ENCODE measurements at places on chromosomes 2 and 18.
A peak's percentile ranks its signal among the peaks of the same experiment; 100 is the strongest.

DNA sequence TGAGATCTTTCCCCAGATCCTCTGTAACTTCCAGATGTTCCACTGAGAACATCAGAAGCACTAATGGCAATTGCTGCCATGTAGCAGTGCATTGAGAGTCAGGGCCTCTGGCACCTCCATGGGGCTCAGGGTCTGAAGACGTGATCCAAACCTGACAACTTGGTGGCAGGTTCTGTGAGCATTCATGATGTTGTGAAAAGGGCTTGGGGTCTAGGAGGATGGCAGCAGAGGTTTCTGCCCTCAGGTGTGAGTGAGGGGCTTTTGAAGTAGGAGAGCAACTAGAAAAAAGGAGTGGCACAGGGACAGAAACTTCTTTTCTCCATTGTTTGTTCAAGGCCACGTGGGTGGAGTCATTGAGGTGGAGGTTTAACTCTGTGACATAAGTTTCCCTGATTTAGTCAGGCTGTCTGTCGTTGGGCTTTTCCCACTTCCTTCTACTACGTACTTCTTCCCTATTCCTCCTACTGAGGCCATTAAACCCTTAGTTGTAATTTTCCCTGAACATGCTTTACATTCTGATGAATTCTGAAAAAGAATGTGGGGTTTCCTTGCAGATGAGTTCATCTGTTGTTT lies 13.1 kb downstream of the CFLAR start:
- peak; percentile 58 for DNase-seq

DNA sequence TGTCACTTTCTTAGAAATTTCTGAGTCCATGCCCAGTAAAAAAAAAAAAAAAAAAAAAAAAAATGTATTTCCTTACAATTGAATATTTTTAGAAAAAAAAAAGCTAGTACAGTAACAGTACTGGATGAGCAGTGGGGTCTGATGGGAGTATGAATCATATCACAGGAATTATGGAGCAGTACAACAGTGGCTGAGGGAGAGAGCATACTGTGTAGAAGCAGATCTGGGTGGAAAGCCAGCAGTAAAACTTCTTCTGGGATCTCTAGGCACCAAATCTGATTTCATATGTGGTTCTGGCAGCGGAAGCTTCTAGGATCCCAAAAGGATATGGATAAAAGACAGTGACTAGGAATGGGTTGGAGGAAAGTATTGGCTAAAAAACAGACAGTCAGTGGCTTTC lies 414.9 kb upstream of the FSHR start:
- DNase-seq: no peak

DNA sequence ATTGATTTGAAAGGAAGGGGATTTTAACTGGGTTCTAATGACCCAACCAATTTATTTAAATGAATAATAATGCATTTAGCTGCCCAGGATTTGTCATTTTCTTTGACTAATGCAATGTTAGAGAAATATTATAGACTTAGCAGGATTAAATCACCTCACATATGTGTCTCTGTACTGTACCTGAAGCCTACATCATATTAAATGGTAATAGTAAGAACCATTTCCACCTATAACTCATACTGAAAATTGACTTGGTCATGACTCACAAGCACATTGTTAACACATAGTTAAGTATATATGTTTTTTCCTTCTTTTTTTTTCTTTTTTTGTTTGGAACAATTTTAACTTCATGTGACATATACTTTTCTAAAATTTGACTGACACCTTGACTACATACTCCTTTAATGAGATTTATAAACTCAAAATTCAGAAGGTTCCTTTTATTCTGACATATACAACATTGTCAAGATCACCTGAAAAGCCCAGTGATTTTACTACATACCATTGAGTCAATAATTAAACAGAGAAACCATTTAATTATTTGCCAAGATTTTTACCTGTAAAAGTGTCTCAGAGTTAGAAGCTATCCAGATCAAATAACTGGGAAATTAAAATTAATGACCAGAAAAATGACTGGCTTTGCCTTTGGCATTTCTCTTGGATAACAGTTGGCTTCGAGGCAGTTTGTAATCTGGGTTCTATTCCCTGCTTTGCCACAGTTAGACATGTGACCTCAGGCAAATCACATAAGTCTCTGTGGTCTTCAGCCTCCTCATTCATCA lies 58.8 kb upstream of the CDC42EP3 start:
- DNase-seq: no peak

GRCh38 chr2:193584522-193584938 lies 1389.8 kb upstream of the TMEFF2 start:
- peak; percentile 88 for DNase-seq

DNA sequence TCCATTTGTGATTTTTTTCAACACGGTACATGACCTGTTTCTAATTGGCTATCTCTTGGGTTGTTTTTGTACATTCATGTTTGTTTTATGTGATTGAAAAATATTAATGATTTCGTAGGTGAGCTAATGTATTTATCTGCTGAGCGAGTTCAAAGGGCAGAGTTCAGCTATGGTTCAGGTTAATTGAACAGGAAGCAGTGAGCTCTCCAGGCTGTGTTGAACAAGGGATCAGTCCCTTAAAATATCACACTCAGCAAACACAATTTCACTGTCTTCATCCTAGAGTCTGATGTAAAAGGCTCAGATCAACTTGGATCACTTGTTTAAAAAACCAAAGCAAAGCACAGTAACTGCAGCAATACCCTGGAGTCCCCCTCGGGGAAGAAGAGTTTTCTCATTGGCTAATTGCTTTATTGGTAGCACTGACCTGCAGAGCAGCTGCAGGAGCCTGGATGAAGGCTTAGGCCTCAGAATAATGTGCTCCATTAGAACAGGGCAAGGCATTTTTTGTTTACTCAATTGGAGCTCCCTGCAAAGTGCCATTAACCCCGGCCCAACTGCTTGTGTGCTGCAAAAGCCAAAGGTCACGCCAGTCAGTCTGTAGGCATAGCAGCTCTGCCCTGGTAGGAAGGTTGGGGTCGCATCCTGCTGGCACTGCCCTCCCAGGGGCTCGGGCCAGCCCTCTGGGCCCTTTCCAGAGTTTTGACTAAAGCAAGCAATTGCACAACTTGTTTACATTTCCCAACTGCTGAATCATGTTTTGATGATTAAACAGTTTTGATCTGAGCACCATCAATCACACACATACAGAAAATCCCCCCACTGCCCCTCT lies 10.5 kb downstream of the ONECUT2 start:
- no peak for DNase-seq

DNA sequence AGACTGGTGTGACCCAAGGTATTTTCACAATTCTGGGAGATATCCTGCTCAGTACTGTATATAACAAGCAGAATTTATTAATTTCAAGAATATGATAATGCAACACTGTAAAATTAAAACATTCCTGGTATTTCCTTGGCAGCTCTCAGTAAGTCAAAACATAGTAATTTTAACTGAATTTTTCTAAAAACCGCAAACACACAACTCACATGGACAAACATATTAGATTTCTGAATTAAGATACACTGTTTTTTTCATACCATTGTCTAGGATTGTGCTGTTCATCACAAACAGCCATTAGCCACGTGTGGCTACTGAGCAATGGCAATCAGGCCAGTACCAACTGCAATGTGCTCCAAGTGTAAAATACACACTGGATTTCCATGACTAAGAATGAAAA lies 29.6 kb downstream of the LPIN2 start:
- peak; percentile 53 for DNase-seq

GRCh38 chr2:43178602-43179542 lies 47.5 kb downstream of the ZFP36L2 start:
- DNase-seq: peak; percentile 98

- DNase-seq: peak; percentile 23
Measured at GRCh38 chr2:26255759-26256384, 11.1 kb downstream of the HADHB start.

GRCh38 chr18:56727399-56727798 lies 76.2 kb downstream of the WDR7 start:
- no peak for DNase-seq

DNA sequence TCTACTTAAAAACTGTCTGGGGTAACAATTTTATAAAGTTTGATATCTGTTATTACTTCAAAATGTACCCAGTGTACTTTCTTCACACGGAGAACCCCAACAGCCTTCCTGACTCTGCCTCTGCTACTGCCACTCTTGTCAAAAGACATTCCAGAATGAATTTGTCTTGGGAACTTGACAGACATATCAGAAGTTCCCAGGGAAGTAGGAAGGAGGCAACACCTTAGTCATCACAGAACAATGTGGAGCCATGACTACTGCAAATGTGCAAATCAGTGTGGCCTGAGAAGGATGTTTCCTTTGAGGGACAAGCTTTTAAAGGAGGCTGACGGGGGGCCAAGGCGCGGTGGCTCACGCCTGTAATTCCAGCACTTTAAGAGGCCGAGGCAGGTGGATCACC lies 133.8 kb upstream of the RNF152 start:
- no peak for DNase-seq

- no peak for DNase-seq
Measured at GRCh38 chr2:8367833-8368232, 314.0 kb upstream of the ID2 start.

GRCh38 chr2:182672466-182673165 lies 43.4 kb upstream of the DNAJC10 start:
- DNase-seq: no peak

DNA sequence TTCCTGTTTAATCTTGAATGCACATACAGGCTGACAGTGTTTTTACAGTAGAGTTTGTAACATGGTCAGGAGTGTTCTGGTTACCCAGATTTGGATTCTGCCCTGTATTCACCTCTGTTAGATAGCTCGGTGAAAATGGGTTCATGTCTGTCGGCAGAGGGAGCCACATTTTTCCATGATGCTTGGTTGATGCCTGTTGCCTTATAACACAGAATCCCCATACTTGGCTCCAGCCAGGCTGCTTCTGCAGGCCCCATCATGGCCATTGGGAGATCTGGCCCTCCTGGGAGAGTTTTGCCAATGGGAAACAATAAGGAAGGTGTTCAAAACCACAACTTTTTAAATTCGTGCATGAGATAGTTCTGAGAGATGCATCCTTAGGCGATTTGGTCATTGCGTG lies 78.1 kb downstream of the WDSUB1 start:
- no peak for DNase-seq

DNA sequence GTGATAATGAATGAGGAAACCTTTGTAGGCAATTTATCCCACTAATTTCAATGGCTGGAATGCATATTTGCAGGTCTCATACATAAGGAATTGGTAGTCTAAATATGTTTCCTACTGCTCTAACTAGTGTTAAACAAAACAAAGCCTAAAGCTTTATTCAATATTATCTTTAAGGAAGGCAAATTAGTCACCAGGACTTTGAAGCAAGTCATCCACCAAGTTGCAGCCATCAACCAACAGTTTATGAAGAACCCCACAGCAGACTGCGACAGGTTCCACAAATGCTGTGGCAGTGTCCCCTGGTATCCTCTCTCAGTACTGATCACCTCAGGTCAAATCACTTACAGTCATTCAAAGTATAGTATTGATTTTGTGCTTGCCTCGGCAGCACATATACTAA lies 181.5 kb upstream of the ZFP36L2 start:
- no peak for DNase-seq

GRCh38 chr2:40346535-40347354 lies 105.1 kb downstream of the SLC8A1 start:
- no peak for DNase-seq

GRCh38 chr18:44290366-44290977 lies 390.2 kb upstream of the SETBP1 start:
- DNase-seq: no peak

DNA sequence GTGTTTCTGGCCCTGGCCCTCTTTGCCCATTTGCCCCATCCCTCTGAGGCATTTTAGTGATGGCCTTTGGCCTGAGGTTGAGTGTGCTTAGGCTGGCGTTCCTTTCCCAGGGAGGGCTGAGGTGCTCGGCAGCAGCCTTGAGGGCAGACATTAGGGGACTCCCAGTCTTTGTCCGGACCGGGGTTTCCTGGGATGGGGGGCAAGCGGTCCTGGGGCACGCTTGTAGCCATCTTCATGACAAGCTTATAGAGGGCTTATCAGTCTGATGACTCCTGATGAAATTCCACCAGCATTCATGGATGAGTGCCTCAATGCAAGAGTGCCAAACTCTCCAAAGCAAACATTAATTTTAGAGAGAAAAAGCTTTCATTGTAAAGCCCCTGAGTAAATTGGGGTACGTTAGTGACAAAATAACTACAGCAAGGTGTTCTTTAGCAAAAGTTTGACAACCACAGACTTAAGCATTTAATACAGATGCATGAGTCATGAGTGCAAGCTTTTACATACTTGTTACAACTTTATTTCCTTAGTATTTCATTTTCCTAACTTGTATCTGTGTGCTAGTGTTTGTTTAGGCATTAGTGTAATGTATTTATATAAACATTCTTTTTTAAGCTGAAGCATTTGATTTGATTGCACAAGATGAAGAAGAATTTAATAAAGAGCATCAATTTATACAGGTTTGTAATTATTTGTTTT lies 45.6 kb downstream of the CEP192 start:
- no peak for DNase-seq

- no peak for DNase-seq
Measured at GRCh38 chr2:54047091-54047490, 68.3 kb upstream of the ACYP2 start.
